Thoracic aorta (tissue), 2 donors: ENCODE measurements at places on chromosomes 11 and 22. TPM values are rescaled to one million over a fixed set of nuclear protein-coding genes. Genes with fewer than 3 reads are reported as not detected.

GRCh38 chr11:30445056-30445455 lies 122.2 kb downstream of the ARL14EP start:
- DNase-seq: no peak
- H3K27me3 ChIP-seq: no peaks in the 10 kb centered on the region
- no peaks in the 10 kb centered on the region for H3K36me3 ChIP-seq

GRCh38 chr11:6410695-6411430 lies 8.0 kb downstream of the APBB1 start:
- H3K27me3 ChIP-seq: no peaks in the 10 kb centered on the region
- no peaks in the 10 kb centered on the region for H3K4me1 ChIP-seq
- H3K36me3 ChIP-seq: peaks cover 11% of the 10 kb centered on the region
- H3K27ac ChIP-seq: no peak overlapping the region
- H3K4me3 ChIP-seq: no peak overlapping the region
- DNase-seq: no peak

DNA sequence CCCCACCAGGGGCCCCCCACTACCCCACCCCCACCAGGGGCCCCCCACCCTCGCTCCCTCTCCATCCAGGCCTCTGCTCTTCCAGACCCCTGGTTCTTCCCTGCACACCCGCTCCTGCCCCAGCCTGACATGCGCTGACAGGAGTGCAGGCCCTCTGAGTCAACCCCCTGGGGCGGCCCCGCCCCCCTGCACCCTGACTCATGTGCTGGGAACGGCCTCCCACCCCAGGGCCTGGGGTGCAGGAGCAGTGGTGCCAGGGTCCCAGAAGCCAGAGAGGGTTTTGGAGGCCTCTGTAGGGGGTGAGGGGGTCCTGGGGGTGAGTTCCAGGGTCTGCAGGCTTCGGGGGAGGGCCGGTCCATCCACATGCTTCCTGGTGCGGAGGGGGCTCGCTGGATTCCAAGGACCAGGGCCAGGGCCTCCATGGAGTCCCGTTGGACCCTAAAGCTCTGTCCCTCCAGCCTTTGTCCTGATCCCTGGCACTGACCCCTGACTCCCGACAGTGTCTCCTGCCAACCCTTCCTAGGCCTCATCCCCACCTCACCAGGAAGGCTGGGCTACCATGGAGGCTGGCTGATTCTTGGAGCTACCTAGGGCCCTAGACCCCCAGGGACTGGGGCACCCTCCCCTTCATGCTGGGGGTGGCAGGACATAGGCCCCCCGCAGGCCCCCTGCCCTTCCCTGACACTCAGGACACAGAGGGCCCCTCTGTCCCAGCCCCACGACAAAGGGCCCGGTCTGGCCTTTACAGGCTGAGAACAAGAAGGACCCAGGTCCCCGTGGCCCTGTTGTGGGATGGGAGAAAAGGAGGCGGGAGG lies 583 bp upstream of the PKP3 start:
- H3K4me1 ChIP-seq: no peaks in the 10 kb centered on the region
- no peaks in the 10 kb centered on the region for H3K36me3 ChIP-seq
- H3K4me3 ChIP-seq: no peak overlapping the region
- no peaks in the 10 kb centered on the region for H3K27me3 ChIP-seq

GNAZ gene
- total RNA-seq: 5.4 TPM

DNA sequence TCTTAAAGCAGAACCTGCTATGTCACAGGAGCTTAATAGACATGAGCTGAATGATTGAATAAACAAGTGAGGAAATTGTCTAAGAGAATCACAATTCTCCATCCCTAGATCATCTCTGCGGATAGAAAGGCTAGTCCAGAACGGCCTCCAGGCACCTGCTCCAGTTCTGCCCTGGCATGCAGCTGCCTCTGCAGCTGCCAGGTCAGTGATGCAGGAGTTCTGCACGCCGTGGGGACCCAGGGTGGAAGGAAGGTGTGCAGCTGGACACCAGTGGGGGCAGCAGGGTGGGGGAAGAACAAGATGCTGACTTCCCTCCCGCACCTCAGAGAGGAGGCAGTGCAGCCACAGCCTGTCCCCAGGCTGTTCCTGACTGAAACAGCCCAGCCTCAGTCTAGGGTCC lies 192.1 kb upstream of the NCAM1 start:
- DNase-seq: no peak
- H3K4me3 ChIP-seq: no peak overlapping the region
- no peaks in the 10 kb centered on the region for H3K4me1 ChIP-seq
- no peak overlapping the region for H3K27ac ChIP-seq

DNA sequence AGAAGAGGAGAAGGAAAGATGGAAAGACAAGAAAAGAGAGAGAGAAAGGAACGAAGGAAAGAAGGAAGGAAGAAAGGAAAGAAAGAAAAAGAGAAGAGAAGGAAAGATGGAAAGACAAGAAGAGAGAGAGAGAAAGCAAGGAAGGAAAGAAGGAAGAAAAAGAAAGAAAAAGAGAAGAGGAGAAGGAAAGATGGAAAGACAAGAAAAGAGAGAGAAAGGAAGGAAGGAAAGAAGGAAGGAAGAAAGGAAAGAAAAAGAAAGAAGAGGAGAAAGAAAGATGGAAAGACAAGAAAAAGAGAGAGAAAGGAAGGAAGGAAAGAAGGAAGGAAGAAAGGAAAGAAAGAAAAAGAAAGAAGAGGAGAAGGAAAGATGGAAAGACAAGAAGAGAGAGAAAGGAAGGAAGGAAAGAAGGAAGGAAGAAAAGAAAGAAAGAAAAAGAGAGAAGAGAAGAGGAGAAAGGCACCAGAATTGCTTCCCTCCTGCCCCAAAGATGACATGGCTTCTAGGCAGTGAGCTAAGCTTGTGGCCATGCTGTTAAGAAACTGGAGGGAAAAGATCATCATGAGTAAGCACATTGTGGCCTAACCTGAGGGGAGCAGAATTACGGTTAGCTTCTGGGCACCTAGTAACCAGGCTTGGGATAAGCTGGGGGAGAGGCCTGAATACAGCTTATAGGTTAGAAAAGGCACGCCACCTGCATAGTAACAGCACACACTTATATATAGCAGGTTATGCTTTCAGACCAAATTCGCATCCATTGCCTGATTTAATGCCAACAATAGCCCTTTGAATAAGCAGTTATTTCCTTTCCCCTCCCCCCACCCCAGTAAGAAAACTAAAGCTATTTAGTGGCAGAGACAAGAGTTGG lies 2.3 kb upstream of the ST3GAL4 start:
- no peaks in the 10 kb centered on the region for H3K36me3 ChIP-seq
- DNase-seq: no peak
- no peak overlapping the region for H3K4me3 ChIP-seq
- peak overlapping the region; percentile 6 for H3K27ac ChIP-seq
- H3K27me3 ChIP-seq: no peaks in the 10 kb centered on the region

- no peak overlapping the region for H3K4me3 ChIP-seq
- no peaks in the 10 kb centered on the region for H3K4me1 ChIP-seq
- no peak for DNase-seq
- no peak overlapping the region for H3K27ac ChIP-seq
- H3K27me3 ChIP-seq: no peaks in the 10 kb centered on the region
These were observed 78.1 kb upstream of the ALKBH3 start for GRCh38 chr11:43802509-43802908.

DNA sequence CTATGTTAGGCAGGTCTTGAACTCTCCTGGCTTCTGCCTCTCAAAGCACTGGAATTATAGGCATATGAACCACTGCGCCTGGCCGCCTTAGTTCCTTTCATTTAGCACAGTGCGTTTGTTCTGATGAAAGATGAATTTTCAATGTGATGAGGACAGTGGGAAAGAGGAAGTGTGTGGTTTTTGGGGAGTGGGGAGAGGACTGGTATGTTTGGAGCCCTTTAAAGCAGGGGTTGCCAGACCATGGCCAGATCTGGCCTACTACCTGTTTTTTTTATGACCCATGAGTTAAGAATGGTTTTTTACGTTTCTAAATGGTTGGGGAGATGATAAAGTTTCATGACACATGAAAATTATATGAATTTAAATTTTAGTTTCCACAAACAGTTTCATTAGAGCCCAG lies 12.5 kb downstream of the ATXN10 start:
- H3K27me3 ChIP-seq: no peaks in the 10 kb centered on the region
- no peak overlapping the region for H3K4me3 ChIP-seq
- H3K4me1 ChIP-seq: peaks cover 85% of the 10 kb centered on the region
- H3K36me3 ChIP-seq: no peaks in the 10 kb centered on the region
- peak overlapping the region; percentile 26 for H3K27ac ChIP-seq

SPON1 gene
- 48.5 TPM for total RNA-seq

DNA sequence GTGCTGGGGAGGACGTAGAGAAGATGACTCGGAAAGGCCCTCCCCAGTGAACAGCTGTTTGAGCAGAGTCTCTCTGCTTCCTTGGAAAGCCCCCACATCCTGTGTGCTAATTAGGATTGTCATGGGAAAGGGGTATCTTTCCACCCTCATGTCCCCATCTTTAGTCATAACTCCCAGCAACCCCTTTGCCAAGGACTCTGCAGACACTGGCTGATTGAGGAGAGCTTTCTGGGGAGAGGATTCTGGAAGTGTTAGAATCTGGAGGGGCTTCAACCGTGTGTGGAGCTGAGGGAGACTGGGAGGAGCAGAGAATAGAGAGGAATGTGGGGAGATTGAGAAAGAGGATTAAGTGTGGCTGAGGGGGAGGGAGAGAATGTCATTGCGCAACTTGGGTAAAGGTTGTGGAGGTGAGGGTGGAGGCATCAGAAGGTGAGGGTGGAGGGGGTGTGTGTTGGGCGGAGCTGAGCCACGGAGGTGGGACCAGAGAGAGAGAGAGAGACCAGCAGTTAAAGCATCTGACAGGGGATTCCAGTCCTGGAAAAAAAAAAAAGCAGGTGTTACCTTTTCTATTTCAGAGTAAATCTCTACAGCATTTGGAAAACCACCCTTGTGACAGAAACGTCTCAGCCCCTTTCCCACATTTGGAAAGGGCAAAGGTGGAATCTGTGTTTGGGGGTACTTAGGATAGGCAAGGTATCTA lies 2.2 kb downstream of the DTX4 start:
- no peaks in the 10 kb centered on the region for H3K36me3 ChIP-seq
- no peaks in the 10 kb centered on the region for H3K27me3 ChIP-seq
- H3K4me3 ChIP-seq: peak overlapping the region; percentile 94
- DNase-seq: no peak
- no peak overlapping the region for H3K27ac ChIP-seq

MPEG1 gene
- total RNA-seq: 32.1 TPM

GRCh38 chr11:65899356-65900124 lies 648 bp downstream of the FOSL1 start:
- H3K36me3 ChIP-seq: no peaks in the 10 kb centered on the region
- H3K4me1 ChIP-seq: peaks cover 24% of the 10 kb centered on the region
- DNase-seq: no peak
- H3K27ac ChIP-seq: peak overlapping the region; percentile 65
- no peaks in the 10 kb centered on the region for H3K27me3 ChIP-seq
- peak overlapping the region; percentile 88 for H3K4me3 ChIP-seq

BAIAP2L2 gene
- total RNA-seq: not detected
